Fibroblast of skin of abdomen (primary cell): ENCODE measurements at places on chromosomes 4 and X.

DNA sequence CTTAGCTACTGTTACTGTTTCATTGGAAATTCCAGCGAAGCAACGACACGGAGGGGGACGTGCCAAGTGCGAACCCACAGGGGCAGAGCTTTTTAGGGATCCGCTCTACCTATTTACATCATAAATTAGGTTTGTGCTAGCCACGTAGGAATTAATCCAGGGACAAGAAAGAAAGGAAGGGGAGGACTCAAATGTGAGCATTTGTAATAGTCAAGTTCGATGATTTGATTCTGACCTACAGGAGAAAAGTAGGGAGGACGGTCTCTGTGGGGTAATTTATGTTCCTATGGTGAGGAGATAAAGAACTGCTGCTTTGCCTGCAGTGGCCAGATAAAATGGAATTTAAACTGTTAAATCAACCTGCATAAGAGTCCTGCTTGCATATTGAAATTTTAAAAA, 1.7 kb downstream of the INTS6L start:
- no peak for DNase-seq

- no peak for DNase-seq
Observed at GRCh38 chr4:125527681-125528080, 212.9 kb downstream of the FAT4 start.

- DNase-seq, result no peak
Observed at GRCh38 chrX:17697191-17697590, 40.1 kb upstream of the SCML1 start.

DNA sequence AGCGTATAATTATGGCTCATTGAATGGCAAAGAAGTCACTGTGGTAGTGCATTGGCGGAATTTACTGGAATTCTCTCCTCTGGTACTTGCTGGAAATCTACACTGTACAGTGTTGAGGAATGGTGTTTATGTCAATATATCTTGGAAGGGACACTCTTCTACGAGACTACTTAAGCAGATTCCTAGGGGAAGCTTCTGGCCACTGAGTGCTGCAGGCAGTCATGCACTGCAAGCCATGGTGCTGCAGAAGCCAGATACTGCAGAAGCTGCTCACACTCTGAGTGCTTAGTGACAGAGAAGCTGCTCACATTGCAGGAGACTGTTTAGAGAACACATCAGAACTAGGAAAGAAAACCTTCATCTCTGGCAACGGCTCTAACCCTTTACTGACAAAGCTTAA, 725.0 kb downstream of the CCSER1 start:
- no peak for DNase-seq

DNA sequence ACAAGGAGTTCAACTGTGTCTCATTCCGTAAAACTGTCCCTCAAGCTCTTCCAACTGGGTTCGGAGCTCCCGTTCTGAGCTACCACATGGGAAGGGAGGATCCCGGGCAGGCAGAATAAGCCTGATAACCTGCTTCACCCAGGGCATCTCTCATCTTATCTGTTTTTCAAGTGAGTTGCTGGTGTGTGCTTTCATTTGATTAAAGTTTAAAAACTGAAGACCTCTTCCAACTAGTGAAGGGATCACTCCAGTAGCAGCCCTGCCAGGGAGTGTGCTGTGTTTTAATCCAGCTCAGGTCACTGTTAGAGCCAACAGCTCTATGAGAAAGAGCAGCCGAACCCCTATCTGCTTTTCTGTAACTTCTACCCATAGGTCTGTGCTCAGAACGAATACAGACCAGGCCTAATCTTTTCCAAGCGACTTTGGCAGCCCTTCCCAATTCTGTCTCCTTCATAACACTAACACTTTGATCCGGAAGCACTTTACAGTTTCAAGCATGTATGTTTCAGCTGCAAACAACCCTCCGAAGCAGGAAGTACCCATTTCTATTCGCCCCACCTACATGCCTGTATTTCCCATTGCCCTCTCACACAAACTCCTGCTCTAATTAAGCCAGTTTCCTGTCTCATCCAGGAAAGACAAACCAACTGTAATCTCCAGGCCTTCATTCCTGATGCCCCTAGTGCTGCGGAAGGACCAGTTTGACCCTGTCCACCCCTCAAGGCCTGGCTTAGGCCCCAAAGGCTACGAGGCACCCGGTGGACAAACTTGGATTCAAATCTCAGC, 60.9 kb downstream of the IRF2 start:
- no peak for DNase-seq

DNA sequence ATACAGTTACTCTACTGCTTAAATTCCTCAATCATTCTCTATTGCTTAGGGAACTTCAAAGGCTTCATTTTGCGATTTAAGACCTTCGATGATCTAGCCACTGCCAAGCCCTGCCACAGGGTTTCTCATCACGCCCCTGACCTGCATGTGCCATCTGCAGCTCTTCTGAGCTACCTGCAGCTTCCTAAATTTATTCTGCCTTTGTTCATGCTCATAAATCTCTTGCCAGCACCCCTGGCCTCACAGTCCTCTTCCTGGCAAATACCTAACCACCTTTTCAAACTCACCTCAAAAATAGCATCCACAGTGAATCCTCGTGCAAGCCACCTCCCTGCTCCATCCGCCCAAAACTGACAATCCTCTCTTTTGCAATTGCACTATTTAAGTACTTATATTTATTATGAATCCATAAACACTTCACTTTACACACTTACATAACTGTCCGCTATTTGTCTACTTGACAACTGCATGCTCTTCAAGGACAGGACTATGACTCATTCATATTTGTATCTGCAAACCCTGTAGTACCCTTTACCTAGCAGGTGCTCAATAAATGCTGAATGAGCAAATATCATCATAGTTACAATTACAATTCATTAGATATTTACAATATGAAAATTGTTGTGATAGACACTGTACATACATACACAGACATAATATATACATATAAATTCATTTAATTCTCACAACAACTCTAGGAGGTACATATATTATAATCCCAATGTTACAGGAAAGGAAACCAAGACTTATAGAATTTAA, 280.0 kb upstream of the RASGEF1B start:
- no peak for DNase-seq

GRCh38 chr4:78336093-78336943, 215.3 kb upstream of the ANXA3 start:
- peak; percentile 29 for DNase-seq

GRCh38 chrX:101462892-101463291, 22.4 kb upstream of the ARMCX4 start:
- DNase-seq, result peak; percentile 7

DNA sequence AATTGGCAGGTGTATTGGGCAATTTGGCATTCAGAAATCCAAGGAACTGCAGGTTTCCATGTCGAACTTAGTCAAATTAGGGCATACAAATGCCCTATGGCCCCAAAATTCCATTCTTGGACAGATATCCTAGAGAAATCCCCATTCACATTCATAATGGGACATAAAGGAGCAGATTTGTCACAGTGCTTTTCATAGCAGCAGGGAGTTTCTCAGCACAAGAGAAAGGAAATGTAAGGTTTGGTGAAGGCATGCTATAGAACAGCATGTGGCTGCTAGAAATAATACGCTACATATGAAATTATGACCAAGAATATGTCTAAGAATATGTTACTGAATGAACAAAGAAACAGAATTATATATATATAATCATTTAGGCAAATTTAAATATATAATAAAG, 437.5 kb upstream of the BOD1L1 start:
- DNase-seq, result no peak

GRCh38 chr4:131001371-131001770, 1905.4 kb downstream of the C4orf33 start:
- peak; percentile 26 for DNase-seq

DNA sequence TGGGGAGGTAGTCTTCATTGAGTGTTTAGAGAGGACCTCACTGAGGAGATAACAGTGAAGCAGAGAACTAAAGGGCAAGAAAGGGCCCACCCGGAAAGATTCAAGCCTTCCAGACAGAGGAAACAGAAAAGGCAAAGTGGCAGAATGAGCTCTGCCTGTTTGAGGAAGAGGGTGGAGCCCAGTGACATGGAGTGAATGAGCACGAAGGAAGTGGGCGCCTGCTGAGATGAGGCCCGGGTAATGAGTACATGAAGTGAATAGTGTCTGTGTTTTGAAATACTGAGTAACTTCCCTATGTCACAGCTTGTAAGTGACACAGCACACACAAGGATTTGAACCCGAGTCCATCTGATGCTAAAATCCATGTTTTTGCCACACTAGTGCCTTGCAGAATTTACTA, 32.5 kb upstream of the TLR2 start:
- DNase-seq, result no peak

DNA sequence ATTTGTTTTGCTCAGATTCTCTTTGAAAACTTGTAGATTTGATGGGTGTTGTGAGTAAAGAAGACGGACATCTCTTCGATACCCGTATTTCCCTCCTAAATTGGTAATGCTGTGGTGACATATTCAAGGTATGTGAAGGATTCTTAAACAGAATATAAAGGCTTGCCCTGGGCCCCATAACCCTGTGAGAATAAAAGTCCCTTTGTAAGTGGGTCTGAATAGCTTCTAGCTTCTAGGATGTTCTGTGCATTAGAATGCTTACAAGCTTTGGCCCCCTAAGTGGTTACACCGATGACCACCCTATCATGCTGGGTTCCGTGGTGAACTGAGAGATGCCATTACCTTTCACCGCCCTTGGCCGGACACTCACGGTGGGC, 574 bp upstream of the MOB1B start:
- DNase-seq, result no peak

GRCh38 chr4:55355555-55355954, 9.5 kb downstream of the SRD5A3 start:
- no peak for DNase-seq

- DNase-seq, result peak; percentile 81
Observed at GRCh38 chrX:149074398-149074797, 430.7 kb downstream of the IDS start.

DNA sequence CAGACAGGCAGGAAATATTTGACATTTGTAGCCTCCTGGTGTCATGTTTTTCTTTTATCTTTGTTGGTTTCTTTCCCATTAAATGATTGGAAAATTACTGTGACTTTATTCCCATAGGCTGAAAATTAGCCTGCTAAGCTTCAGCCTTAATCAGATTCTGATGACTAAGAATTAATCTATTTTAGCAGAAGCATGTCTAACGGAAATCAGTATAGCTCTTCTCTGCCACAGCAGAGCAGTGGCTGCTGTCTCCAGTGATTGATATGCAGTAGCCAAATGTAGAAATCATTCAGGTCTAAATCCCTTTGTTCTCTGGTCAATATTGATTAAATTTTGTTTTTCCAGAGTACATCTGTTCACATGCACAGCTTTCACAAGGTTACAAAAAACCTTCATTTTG, 199.3 kb downstream of the GC start:
- no peak for DNase-seq

GRCh38 chr4:15234856-15235126, 193.0 kb upstream of the C1QTNF7 start:
- peak; percentile 97 for DNase-seq

- no peak for DNase-seq
Observed at GRCh38 chrX:39648548-39649254, 449.1 kb downstream of the BCOR start.

GRCh38 chr4:89416960-89417359, 109.4 kb upstream of the GPRIN3 start:
- no peak for DNase-seq
